ENCODE measurements at places on chromosomes 5 and 9.
A peak's percentile ranks its signal among the peaks of the same experiment; 100 is the strongest.

GRCh38 chr9:89701221-89701798 lies 96.5 kb downstream of the GADD45G start:
- H3K36me3 ChIP-seq = no peaks in the 10 kb centered on the region
- peak overlapping the region; percentile 93 for H3K27ac ChIP-seq
- ATAC-seq = peak; percentile 98
- H3K4me3 ChIP-seq = peak overlapping the region; percentile 85
- peaks cover 25% of the 10 kb centered on the region for H3K4me1 ChIP-seq

GRCh38 chr9:136902259-136902821 lies 16.0 kb downstream of the TRAF2 start:
- peak overlapping the region; percentile 88 for H3K27ac ChIP-seq
- no peaks in the 10 kb centered on the region for H3K27me3 ChIP-seq
- H3K4me1 ChIP-seq = peaks cover 24% of the 10 kb centered on the region
- ATAC-seq = peak; percentile 91

GRCh38 chr5:27434335-27434734 lies 395.9 kb upstream of the CDH9 start:
- H3K27ac ChIP-seq = no peak overlapping the region
- no peak overlapping the region for H3K4me3 ChIP-seq
- no peaks in the 10 kb centered on the region for H3K27me3 ChIP-seq
- H3K4me1 ChIP-seq = no peaks in the 10 kb centered on the region

- H3K4me1 ChIP-seq = no peaks in the 10 kb centered on the region
- no peak for ATAC-seq
- peaks cover 4% of the 10 kb centered on the region for H3K27me3 ChIP-seq
Observed at GRCh38 chr5:33736510-33736909, 155.3 kb downstream of the ADAMTS12 start.

DNA sequence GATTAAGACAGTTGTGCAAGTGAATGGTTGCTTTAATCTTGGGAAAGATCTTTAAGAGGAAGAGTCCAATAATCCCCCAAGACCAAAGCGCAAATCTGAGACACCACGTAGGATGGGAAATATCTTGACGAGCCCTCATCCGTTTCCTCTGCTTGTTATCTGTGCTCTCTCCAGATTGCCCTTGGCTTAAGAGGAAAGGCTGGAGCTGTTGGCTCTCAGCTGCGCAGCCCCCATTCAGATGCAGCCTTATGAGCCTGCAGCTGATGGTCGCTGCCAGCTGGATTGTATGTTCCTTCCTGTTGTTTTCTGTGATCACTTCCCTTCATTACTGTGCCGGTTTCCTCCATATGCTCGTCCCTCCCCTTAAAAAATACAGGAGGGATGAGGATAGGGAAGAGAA lies 47.7 kb downstream of the PWWP2A start:
- ATAC-seq = no peak
- H3K36me3 ChIP-seq = peaks cover 6% of the 10 kb centered on the region
- H3K27ac ChIP-seq = no peak overlapping the region
- H3K27me3 ChIP-seq = no peaks in the 10 kb centered on the region
- no peaks in the 10 kb centered on the region for H3K4me1 ChIP-seq

- peaks cover 4% of the 10 kb centered on the region for H3K4me1 ChIP-seq
- H3K4me3 ChIP-seq = no peak overlapping the region
- no peak overlapping the region for H3K27ac ChIP-seq
- peaks cover 18% of the 10 kb centered on the region for H3K27me3 ChIP-seq
Observed at GRCh38 chr9:126147936-126148870, 178.4 kb upstream of the MVB12B start.

DNA sequence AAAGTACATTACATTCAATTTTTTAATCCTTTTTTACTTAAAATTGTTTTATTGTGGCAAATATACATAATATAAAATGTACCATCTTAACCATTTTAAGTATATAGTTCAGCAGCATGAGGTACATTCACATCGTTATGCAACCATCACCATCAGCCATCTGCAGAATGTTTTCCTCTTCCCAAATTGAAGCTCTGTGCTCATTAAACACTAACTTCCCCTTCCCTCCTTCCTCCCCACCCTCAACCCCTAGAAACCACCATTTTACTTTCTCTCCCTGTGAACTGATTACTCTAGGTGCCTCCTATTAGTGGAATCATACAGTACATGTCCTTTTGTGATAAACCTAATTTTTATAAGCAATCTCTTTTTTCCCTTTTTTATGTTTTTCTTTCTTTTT lies 15.6 kb downstream of the TEX53 start:
- peak overlapping the region; percentile 2 for H3K27ac ChIP-seq
- H3K36me3 ChIP-seq = peaks cover 89% of the 10 kb centered on the region

- peak; percentile 34 for ATAC-seq
- no peaks in the 10 kb centered on the region for H3K36me3 ChIP-seq
- no peaks in the 10 kb centered on the region for H3K4me1 ChIP-seq
- peaks cover 3% of the 10 kb centered on the region for H3K27me3 ChIP-seq
Observed at GRCh38 chr5:157911568-157911967, 52.6 kb upstream of the CLINT1 start.

GRCh38 chr5:154519359-154519758 lies 41.3 kb upstream of the HAND1 start:
- H3K27me3 ChIP-seq = peaks cover 34% of the 10 kb centered on the region
- no peak overlapping the region for H3K27ac ChIP-seq
- H3K36me3 ChIP-seq = no peaks in the 10 kb centered on the region

DNA sequence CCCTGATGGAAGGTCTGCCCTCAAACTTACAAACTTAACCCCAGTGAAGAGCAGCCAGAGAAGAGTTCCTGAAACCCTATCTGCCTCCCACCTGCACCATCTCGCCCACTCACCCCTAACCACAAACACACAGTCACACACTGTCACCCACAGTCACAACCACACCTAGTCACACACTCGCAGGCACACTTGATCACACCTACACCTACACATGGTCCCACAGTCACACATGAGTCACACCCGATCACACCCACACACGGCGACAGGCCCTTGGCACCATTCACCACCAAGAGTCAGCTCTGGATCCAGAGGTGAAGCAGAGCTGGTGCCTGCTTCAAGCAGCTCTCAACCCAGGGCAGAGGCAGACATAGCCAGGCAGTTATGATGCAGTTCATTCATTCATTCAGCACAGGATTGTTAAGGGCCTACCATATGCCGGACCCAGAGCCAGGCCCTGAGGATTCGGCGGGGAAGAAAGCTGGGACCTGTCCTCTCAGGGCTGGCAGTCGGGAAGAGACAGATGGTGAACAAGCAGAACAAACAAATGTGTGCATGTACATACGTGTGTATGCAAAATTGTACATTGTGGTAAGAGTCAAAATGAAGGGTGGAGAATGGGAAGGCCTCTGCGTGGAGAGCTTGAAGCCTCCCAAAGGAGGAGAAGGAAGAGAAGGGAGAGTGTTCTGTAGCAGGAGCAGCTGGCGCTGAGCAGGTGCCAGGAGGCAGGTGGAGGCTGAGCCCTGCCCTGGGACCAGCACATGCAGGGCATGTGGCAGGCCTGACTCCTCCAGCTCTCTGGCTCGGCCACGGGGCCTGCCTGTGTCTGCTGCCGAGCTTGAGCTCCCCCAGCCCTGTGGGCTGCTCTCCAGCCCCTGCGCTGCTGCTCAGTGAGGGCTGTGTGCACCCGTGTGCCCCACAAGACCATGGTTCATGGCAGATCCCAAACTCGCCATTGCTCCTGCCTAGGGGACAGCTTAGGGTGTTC lies 6.4 kb downstream of the TSPAN17 start:
- no peaks in the 10 kb centered on the region for H3K27me3 ChIP-seq
- peak overlapping the region; percentile 62 for H3K4me3 ChIP-seq
- H3K27ac ChIP-seq = peak overlapping the region; percentile 80
- peaks cover 37% of the 10 kb centered on the region for H3K36me3 ChIP-seq
- H3K4me1 ChIP-seq = peaks cover 40% of the 10 kb centered on the region
- peak; percentile 85 for ATAC-seq

- H3K36me3 ChIP-seq = no peaks in the 10 kb centered on the region
- no peak overlapping the region for H3K27ac ChIP-seq
- no peak for ATAC-seq
- no peaks in the 10 kb centered on the region for H3K4me1 ChIP-seq
Observed at GRCh38 chr5:164972973-164973372, 1467.6 kb downstream of the MAT2B start.

- no peak for ATAC-seq
- no peak overlapping the region for H3K4me3 ChIP-seq
- H3K27ac ChIP-seq = no peak overlapping the region
- H3K36me3 ChIP-seq = peaks cover 98% of the 10 kb centered on the region
Observed at GRCh38 chr5:141547488-141547887, 58.6 kb downstream of the PCDHGC5 start.

DNA sequence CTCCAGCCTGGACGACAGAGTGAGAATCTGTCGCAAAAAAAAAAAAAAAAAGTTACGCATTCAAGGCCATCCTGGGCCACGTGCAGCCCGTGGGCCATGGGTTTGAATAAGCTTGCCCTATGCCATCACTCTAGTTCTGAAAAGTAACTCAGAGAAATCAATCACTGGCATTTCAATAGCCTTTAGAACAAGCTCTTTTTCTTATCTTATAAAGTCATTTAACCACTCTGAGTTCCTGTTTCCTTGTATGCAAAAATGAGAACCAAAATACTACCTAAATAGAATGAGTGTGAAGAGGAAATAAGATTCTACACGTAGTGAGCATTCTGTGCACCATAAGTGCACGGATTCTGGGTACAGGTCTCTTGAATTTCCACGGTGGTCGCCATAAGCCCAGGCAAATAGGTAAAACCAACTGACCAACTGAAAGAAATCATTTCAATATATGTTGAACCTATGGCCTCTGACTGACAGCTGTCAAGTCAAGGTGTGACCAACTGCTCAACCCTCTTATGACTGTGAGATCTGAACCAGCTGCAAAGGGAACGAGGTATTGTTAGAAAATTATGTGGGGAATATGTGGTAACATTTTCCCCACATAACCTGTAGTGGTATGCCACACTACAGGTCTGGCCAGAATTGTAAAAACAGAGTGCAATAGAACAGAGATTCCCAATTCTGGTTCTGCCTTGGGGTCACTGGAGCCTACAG lies 143.9 kb upstream of the LHFPL2 start:
- H3K4me3 ChIP-seq = no peak overlapping the region
- H3K27me3 ChIP-seq = no peaks in the 10 kb centered on the region
- H3K27ac ChIP-seq = no peak overlapping the region
- ATAC-seq = no peak

DNA sequence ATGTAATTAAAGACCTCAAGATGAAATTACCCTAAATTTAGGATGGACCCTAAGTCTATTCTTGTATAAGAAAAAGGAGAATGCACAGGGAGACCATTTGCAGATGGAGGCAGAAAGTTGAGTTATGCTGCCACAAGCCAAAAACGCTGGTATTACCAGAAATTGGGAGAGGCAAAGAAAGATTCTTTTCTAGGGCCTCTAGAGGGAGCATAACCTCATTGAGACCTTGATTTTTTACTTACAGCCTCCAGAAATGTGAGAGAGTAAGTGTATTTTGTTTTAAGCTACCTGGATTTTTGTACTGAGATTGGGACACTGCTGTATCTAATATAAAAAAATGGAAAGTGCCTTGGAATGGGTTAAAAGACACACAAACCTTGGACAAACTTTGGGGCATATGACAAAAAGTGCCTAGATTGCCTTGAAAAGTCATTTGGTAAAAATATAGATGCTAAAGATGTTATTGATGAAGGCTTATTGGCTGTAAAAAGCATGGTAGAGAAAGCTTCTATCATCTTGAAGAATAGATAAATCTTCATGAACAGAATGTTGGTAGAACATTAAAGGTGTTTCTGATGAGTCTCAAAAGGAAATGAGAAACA lies 174.7 kb upstream of the PRDM9 start:
- no peaks in the 10 kb centered on the region for H3K36me3 ChIP-seq
- no peaks in the 10 kb centered on the region for H3K27me3 ChIP-seq
- no peak overlapping the region for H3K4me3 ChIP-seq
- H3K4me1 ChIP-seq = no peaks in the 10 kb centered on the region
- no peak overlapping the region for H3K27ac ChIP-seq

DNA sequence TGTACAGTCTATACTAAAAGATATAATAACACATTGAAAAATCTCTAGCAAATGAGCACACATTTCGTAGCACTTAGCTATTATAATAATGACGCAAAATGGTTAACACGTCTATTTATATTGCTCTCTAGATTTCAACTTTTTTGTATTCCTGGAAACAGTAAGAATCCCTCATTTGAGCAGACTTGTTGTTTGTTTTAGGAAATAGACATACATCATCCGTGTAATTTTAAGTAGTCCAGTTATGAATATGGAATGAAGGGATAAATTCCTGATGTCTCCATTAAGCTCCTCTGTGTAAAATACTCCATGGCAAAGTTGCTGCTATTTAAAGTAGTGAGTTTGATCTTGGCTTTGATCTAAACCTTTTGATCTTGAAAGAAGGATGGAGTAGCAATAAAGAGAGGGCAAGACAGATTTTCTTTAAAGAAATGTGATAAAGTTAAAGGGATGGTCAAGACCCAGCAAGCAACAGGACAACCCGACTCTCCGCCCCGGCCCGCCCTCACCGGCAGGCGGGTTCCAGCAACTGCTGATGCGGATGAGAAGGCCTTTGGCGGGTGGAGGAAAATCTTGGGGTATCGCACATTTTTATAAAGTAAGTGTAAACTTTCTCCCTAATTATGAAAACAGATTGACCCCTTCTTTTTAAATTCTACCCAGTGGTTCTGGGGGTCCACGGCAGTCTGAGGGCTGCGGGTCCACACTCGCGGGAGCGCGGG lies 277.4 kb downstream of the AOPEP start:
- no peak for ATAC-seq
- H3K27ac ChIP-seq = no peak overlapping the region
- peaks cover 28% of the 10 kb centered on the region for H3K27me3 ChIP-seq
- H3K36me3 ChIP-seq = no peaks in the 10 kb centered on the region

GRCh38 chr5:91119217-91119616 lies 263.9 kb downstream of the ARRDC3 start:
- no peak for ATAC-seq
- H3K27me3 ChIP-seq = peaks cover 3% of the 10 kb centered on the region
- no peak overlapping the region for H3K4me3 ChIP-seq
- H3K4me1 ChIP-seq = no peaks in the 10 kb centered on the region
- H3K36me3 ChIP-seq = no peaks in the 10 kb centered on the region

DNA sequence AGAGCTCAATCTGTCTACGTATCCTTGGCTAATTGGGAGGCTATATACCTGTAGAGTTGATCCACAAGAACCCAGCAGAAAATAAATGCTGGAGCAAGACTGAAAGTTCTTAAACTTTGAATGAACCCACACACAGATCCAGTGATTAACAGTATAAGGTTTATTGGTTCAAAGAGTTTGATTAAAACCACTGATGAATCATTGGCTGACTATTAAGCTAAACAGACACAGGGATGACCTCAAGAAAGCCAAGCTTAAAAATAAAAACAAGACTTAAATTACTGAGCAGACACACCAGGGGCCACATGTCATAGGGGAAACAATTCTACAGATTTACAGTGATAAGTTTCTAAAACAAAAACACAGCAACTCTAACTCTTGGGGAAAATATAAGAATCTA lies 163.6 kb downstream of the SPATA31D1 start:
- ATAC-seq = no peak
- no peaks in the 10 kb centered on the region for H3K4me1 ChIP-seq
- no peak overlapping the region for H3K4me3 ChIP-seq
- no peak overlapping the region for H3K27ac ChIP-seq

DNA sequence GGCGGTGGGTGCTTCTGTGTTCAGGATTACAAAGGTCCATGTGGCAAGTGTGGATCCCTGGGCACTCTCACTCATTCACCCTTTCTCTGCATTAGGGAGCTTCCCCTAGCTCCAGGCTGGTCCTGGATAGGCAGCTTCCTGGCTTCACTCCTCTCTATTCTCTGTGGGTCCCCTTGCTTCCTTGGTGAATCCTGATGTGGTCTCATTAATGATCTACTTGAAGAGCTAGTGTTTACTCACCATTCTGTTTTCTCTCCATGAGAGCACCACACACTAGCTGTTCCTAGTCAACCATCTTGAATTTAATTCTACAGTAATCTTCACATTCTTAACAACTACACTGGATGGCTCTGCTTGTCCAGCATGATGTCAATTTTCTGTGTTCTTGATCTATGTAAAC lies 90.0 kb upstream of the PLPPR1 start:
- no peaks in the 10 kb centered on the region for H3K4me1 ChIP-seq
- no peak overlapping the region for H3K4me3 ChIP-seq
- H3K27me3 ChIP-seq = no peaks in the 10 kb centered on the region
- no peak for ATAC-seq
- H3K36me3 ChIP-seq = no peaks in the 10 kb centered on the region
- no peak overlapping the region for H3K27ac ChIP-seq
